Fibroblast of skin of left biceps (primary cell): ENCODE measurements at places on chromosomes 2 and 18.

DNA sequence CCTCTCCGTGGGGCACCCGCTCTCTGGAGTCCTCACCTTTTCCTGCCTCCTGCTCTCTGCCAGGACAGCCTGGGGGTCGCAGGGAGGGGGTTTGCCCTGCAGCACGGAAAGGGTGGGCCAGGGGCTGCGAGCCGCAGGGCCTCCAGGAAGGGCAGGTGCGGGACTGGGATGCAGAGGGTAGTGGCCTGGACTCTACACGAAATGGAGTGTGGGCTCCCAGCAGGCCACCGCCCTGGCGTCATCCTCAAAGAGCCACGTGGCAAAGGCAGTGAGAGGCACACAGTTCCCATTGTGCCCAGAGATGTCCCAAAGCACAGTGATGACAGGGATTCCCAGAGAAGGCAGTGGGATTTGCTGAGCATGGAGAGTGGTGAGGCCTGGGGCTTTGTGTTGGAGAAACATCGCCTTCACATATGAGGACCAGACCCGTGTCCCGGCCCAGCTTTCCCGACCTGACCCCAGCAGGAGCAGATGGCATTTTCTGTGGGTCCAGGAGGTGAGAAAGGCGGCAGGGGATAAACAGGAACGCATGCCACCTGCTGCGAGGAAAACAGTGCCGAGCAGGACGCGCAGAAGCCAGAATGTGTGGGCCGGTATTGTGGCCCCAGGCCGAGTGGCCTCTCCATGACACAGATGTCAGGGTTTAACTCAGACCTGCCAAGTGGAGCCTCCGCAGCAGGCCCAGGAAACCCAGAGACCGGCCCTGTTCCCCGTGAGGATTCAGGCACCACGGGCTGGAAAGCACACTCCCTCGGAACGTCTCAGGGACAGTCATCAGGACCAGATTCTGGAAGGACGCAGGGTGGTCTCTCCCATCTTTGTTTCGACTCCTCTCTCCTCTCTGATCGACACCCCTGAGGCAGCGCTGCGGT is 855.5 kb upstream of the SALL3 start:
- no peak for DNase-seq

GRCh38 chr18:6537475-6537874 is 122.8 kb upstream of the L3MBTL4 start:
- DNase-seq, result no peak

GRCh38 chr2:2192091-2192955 is 138.8 kb downstream of the MYT1L start:
- DNase-seq, result no peak

DNA sequence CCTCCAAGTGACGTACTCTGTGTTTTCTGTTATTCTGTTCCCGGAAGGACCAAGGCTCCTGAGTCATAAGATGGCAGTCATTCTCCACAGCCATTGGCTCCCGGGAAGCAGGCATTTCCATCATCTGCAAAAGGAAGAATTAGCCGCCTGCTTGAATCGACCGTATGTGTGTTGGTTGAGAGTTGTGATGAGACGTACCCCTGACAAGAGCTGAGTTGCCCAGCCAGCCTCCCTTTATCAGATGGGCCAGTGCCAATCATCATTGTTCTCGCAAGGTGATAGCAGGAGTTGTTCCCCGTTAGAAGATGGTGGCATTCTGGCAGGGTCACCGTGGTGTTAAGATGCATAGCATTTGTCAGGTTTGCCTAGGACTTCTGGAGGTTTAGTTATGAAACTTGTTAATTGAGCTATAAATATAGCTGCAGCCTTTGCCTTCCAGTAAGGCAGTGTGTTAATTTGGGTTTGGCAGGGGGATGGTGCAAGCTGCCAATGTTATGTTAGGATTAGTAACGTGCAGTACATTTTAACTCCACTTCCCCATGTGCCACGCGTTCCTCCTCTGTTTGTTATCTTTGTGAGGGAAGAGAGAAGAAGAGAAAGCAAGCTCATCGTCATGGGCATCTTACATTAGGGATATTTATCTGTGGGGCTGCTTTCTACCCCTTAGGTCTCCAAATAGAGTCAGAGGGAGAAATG is 652.7 kb upstream of the FANCL start:
- no peak for DNase-seq

DNA sequence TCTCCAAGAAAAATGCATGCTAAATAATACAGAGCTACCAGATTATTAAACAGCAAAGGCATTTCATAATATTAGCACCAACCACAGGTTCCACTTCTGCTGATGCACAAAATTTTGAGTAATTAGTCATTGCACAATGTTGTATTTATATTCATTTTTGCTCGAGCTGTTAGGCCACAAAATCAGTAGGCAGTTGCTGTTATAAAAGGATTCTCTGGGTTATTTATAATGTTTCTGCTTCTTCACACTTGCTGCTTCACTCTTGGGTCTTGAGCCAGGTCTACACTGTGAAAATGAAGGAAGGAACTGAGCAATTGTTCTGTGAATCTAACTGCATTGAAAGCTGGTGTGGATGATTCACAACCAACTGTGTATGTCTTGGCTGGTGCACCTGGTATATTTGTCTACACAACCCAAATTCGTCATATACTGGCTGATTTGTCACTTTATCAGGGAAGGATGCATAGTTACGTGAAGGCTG is 38.3 kb downstream of the MRPL33 start:
- peak; percentile 65 for DNase-seq

- no peak for DNase-seq
Measured at GRCh38 chr2:49351560-49351959, 197.2 kb upstream of the FSHR start.

GRCh38 chr2:144048631-144049060 is 471.3 kb downstream of the ZEB2 start:
- DNase-seq, result no peak

DNA sequence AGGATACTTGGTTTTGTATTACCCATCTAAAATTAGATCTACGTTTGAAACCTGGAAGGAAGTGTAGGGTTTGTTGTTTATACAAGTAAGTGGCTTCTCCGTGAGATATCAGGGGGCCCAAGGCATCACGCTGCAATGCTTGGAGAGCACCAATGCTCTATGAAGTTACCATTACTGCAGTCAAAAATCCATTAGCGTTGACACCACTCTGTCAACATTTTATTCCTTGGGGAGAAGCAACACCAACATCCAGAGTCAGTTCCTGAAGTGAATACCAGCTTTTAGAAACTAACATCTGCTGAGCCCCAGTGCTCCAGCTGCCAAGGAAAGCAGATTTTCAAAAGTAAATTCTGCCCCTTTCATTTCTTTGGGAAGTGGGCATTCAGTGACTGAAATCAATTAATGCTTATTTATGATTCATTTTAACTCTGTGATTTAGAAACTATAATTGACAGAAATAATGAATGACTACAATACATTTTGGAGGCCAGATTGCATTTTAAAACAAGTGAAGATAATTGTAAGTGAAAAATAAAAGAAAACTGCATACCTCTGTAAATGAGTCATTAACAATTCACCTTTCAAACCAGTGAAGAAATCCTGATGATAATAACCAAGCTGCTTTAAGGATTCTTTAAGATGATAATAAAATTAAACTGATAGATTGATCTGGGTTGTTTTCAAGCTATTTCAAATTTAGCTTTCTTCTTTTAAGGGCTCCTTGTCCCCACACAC is 30.5 kb downstream of the LRP1B start:
- no peak for DNase-seq

DNA sequence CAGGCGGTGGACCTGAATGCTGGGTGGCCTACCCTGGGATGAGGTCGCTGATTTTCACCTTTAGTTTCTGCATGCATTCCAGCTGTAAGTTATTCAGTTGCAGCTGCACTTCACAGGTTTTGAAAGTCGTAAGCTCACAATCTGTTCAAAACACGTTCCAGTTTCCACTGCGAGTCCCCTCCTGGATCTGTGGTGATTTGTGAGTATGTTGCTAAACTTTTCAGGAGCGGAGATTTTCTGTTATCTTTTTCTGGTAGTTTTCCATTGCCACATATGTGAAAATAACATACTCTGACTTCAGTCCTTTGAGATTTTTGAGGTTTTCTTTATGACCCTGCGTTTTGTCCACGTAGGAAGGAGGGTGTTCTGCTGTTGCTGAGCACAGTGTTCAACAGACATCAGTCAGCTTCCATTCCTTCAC is 102.1 kb downstream of the SNTG2 start:
- DNase-seq, result peak; percentile 30

DNA sequence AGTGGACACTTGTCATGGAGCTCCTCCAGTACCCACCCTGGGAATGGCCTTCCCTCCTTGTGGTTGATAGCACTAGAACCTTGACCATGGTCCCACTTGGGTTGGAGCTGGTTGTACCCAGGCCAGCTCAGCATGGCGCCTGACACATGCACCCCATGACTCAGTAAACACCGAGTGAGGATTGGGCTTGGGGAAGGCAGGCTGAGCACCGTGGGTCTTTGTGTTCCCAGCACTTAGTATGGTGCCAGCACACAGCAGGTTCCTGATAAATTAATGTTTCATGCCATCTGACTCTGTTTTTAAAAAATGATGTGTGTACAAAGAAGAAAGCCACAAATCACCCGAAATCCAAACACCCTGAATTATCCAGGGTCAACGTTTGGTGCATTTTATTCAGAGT is 69.8 kb downstream of the CIB4 start:
- DNase-seq, result no peak

DNA sequence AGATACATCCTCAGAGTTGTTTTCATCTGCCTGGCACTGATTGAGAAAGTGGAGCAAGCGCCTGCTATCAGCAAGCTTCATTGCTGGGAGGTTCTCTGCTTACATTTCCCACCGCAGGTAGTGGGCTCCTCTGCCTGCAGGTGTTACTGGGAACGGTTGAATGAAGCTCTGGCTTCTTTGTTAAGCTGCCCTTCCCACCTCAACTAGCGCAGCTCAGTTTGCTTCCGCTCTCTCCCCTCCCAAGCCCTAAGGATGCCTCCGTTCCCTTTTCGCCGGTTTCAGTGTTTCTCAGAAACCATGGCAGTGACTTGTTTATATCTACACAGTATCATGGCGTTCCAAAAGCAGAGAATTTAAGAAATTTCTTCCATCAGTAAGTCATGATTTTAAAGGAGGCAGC is 72.2 kb upstream of the B3GNT7 start:
- DNase-seq, result no peak

- DNase-seq, result no peak
Measured at GRCh38 chr2:218063486-218063885, 5.6 kb upstream of the RUFY4 start.

DNA sequence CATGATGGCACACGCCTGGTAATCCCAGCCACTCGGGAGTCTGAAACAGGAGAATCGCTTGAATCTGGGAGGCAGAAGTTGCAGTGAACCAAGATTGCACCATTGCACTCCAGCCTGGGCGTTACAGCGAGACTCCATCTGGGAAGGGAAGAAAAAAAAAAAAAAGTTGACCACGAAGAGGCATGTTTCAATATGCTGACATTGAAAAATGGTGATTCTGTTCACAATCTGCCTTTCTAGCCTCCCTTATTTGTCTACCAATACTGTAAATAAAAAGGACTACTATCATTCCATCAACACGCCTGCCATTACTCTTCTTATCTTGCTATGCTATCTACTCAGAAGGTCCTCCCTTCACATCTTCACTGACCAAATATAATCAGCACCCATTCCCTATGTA is 18.4 kb downstream of the GFPT1 start:
- no peak for DNase-seq

DNA sequence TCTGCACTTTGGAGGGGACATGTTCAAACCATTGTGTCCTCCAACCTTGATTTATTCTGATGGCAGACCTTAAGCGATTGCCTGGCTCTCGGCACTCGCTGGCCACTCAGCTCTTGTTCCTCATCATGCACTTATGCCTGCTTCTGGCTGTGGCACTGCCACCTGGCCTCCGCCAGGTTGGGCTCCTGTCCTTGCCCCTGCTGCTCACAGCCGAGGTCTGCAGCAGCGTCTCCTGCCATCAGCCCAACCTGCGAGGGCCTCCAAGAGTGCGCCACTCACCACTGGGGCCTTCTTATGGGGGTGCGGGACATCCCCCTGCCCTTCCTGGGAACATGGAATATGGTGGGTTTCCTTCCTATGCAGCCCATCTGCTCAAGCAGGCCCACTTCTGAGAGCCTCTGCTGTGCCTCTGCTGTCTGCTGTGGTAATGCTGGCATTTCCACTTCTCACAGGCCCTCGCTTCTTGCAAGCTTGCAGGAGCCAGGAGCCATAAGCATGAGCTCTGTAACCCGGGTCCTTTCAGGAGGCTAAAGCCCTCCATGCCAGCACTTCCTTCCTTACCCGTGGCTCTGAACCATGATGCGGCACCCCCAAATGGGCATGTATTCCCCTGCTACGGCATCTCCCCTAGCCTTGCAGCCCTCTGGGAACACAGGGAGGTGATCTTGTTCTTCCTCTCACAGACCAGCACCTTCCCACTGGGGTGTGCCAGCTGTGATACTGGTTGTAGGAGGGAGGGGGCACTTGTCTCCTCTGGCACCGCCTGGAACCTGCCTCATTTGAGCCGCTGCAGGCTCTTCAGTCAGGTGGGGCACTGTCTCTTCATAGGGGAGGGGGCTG is 58.6 kb upstream of the HS6ST1 start:
- no peak for DNase-seq

DNA sequence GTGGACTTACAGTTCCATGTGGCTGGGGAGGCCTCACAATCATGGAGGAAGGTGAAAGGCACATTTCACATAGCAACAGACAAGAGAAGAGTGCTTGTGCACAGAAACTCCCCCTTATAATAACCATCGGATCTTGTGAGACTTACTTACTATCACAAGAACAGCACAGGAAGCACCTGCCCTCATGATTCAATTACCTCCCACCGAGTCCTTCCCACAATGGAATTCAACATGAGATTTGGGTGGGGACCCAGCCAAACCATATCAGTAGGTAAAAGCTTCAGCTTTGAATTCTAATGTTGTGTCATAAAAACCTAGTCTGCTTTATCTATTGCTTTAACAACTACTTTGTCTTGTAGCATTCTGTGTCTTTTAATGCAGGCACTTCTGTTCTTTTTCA is 140.4 kb upstream of the PIK3C3 start:
- DNase-seq, result no peak

- DNase-seq, result no peak
Measured at GRCh38 chr18:50680966-50681365, 121.1 kb downstream of the MAPK4 start.

DNA sequence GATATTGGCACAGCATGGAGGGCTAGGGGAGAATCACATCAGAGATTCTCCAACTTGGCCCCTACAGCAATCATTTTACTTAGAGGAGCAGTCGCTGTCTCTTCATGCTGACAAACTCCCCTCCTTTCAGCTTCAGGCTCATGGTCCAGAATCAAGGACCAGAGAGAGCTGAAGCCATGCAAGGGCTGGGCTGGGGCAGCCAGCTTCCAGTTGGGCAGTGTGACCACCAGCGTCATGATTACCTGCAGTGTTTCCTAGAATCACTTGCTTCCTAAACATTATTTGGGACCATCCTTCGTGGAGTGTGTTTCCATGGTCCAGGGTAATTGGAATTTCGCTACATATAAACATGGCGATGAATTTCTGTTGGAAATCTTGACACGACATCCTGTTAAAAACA is 54.4 kb downstream of the CAPN13 start:
- no peak for DNase-seq

DNA sequence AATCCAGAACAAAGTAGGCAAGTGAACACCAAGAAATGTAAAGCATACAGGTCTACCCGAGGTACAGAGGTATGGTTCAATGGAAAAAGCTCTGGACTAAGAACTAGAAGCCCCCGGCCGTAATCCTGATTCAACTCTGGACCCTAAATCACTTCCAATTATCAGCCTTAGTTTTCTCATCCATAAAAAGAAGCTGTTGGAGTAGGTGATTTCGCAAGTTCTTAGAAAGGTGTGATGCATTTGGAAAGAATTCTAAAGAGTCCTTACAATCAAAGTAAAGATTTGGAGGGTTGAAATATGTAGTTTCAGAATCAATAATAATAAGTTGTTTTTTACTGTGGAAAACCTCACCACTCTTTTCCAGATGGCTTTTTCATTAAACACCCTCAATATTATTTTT is 622.1 kb upstream of the ID2 start:
- no peak for DNase-seq
